CD4-positive, alpha-beta T cell treated with Interleukin-17A for 4 hours (primary cell): ENCODE measurements at places on chromosomes 5 and 9.

- no peak for DNase-seq
Measured at GRCh38 chr9:73093740-73094379, 57.8 kb upstream of the ANXA1 start.

GRCh38 chr5:153079396-153079795, 411.1 kb upstream of the GRIA1 start:
- no peak for DNase-seq

- DNase-seq: no peak
Measured at GRCh38 chr9:121958530-121958929, 134.6 kb downstream of the TTLL11 start.

- DNase-seq: no peak
Measured at GRCh38 chr5:9165546-9165945, 380.3 kb downstream of the SEMA5A start.

DNA sequence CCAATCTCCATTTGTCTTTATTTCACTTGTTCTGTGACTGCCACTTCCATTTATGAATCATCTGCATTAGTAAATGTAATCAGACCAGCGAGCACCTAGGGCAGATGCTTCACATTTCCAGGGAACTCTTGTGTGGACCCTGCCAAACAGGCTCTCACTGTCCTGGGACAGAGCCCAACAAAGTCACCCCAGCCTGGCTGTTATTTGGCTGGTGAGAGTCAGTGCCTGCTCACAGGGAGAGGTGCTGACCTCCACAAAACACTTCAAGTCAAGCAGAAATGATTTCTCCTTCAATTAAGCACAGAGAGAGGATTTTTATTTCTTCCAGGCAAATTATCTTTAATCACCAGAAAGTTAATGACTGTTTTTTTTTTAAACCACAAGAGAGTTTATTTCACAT, 568.0 kb downstream of the MTRR start:
- DNase-seq: no peak

DNA sequence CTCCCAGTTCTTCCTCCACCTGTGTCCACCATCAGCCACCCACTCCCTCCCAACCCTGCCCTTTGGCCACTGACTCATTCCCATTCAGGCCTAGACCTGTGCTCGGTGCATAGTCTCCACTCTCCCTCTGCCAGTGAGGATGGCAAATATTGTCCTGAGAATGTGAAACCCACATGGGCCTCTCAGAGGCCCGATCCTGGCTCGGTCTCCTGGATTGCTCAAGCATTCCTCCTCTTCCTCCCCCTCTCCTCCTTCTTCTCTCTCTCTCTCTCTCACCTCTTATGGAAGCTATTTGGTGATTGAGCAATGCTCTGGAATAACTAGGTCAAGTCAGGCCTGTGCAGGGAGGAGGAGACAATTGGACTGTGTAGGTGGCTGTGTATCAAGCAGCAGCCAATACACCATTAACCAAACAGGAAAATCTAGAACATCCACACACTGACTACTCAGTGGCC, 99.9 kb downstream of the KLF4 start:
- no peak for DNase-seq

DNA sequence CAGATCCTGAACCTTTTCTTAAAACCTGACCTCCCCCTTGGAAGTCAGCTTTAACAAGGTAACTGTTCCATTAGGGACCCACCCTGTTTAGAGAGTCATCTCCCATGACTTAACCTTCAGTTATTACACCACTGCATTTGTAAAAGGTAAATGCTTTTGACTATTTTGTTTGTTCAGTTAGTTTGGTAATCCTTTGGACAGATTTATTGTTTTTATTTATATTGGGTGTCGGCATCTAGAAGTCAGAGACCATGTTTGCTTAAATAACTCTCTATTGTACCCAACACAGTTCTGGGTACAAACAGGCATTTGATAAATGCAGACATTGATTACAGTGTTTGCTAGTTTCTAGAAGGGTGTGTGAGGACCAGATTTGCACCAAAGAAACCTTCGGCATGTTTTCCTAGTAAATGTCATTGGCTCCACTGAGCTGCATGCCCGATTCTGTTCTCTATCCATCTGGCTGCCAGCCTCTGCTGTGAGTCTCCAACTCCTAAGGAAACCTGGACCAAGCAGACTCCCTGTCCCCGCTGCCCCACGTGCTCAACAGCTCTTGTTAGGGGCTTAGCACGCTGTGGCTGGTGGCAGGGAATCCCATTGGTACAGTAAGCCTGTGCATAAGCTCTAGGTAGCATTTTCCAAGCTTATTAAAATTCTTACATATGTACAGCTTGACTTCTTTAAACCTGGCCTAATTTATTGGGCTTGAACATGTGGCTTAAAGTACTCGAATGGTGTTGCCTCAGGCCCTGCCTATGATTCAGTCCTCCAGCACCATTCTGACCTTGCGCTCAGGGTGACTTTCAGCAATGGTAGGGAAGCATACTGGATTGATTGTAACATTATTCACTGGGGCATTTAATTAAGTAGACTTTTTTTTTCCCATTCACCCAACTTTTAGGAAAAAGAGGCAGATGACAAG, 6.6 kb downstream of the PCBD2 start:
- no peak for DNase-seq

GRCh38 chr5:178416919-178417318, 173.3 kb downstream of the COL23A1 start:
- no peak for DNase-seq

- DNase-seq: no peak
Measured at GRCh38 chr5:54722846-54723433, 205.4 kb downstream of the SNX18 start.

DNA sequence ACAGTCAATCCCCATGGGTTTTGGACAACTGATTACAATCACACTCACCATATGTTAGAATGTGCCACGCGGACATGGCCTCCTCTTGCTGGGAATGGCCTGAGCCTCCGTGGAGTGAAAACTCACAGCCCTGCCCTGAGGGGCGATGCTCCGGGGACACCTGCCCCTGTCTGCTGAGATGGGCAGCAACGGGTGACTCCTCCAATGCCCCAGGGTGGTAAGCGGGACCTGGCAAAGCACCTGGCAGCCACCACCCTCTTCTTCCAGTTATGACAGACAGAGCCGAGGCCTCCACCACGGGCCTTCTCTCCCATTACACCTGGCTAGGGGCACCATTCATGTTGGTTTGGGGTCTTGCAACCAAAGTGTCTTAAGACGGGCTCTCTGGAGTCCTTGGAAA, 94.9 kb upstream of the COL5A1 start:
- DNase-seq: no peak
